Mucosa of gallbladder (tissue), 1 donor: ENCODE measurements at places on chromosomes 13 and 19.

- DNase-seq, result no peak
These were observed 372.1 kb downstream of the UQCRFS1 start for GRCh38 chr19:28840891-28841290.

GRCh38 chr19:45008552-45008951 lies 7.3 kb downstream of the RELB start:
- no peak for DNase-seq

GRCh38 chr13:109480011-109480955 lies 306.1 kb downstream of the IRS2 start:
- peak; percentile 38 for DNase-seq

GRCh38 chr19:7294558-7295212 lies 471 bp upstream of the INSR start:
- DNase-seq, result peak; percentile 66

DNA sequence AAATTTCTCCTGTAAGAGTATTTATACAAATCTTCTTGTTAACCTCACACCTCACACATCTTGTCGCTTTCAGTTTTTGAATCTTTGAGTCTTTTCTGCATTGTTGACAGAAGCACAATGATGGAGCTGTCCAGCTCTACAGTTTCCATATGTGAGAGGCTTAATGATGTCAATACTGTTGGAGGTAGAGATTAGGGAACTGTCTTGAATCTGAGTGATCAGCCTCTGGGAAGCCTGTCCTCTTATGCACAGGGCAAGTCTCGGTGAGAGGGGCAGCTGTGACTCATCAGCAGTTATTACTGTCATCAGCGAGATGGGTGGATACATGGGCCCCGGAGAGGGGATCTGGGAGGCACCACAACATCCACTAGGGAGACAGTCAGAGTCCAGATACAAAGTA lies 4.6 kb upstream of the ITGBL1 start:
- DNase-seq, result no peak

DNA sequence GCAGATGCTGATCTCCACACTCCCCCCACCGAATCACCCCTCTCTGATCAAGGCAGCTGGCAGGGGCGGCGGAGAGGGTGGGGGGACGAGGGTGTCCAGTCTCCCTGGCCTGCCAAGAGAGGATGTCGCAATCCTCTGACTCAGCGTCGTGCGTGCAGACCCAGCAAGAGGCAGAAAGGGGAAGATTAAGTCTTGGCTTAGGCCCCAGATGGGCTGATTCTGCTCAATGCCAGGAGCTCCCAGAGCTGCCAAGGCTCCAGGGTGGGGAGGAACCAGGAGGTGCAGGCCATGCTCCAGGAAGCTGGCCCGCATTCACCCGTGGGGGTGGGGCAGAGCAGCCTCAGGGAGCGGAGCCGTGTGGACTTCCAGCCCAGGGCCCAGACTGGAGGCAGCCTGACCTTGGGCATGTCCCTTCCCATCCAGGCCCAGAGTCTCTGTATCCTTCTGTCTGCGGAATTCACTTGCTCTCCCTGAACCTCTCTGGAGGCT lies 6.6 kb upstream of the BCL3 start:
- peak; percentile 98 for DNase-seq

DNA sequence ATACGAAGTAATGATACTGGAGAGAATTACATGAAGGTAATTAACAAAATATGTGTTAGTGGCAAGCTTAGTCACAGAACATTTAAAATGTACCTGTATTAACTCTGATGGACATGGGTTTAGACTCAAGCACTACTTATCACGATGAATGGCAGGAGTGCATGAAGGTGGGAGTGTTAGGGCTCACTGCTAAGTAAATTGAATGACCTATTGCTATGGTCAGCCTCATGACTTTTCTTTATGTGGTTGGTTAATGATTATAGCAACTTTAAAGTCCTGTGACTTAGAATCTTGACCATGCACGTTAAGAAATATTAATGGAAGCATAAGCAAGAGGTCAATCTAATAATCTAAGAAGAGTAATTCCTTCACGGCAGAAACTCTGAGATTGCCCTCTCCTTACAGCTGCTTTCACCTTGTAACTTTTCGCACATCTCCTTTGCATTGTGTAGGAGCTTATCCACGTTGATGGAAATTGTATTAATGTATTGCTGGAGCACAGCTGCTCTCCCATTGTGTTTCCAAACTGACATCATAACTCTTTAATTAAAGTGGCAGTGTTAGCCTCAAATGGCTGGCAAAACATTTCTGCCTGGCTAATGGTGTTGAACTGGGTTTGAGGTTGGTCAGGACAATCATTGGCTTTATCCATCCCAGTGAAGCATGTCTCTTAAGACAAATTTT lies 114.5 kb downstream of the RXFP2 start:
- no peak for DNase-seq

GRCh38 chr13:21420706-21421105 lies 38.4 kb downstream of the ZDHHC20 start:
- no peak for DNase-seq

- DNase-seq, result peak; percentile 27
These were observed 139.1 kb upstream of the TRPC4 start for GRCh38 chr13:38008636-38009035.

- peak; percentile 62 for DNase-seq
These were observed 1.1 kb downstream of the KLHL26 start for GRCh38 chr19:18637673-18638630.

DNA sequence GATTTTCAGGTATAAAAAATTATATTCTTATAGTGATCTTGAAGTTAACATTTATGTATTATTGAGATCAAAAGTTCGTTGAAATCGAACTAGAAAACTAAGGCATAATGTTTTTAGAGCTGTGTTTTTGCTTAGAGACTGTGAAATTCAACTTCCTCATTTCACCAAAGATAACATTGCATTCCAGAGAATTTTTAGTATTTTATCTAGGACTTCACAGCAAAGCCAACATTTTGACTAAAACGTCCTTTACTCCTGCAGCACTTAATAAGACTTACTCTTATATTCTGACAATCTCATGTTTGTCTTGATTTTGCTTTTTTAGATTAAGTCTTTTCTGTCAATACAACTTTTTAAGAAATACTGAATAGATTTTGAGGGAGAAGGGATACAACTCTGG lies 4.7 kb downstream of the KCTD4 start:
- DNase-seq, result no peak

GRCh38 chr19:7815325-7815724 lies 14.7 kb upstream of the EVI5L start:
- no peak for DNase-seq

DNA sequence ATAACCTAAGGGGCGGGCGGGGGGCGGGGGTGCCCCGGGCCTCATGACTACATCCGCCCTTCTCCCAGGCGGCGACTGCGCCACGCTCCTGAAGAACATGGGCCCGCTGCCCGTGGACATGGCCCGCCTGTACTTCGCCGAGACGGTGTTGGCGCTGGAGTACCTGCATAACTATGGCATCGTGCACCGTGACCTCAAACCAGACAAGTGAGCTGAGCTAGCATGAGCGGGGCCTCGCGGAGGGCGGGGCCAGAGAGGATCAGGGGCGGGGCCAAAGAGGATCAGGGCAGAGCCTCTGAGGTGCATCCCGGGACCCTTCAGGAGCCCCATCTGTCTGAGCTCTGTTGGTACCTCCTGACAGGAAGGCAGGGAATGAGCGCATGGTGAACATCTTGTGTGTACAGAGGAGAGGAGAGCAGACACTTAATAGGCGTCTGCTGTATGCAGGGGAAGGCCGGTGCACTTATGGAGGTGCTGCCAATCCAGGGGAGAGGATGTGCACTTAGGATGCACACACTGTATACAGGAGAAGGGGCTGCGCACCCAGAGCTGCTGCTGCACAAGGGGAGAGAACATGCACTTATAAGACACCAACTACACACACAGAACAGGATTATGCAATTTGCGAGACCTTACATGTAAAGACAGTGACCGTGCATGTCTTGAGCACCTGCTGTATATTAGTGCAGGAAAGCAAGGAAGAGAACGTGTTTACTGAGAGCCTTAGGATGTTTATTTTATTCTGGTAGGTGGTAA lies 20.9 kb upstream of the PIK3R2 start:
- no peak for DNase-seq

DNA sequence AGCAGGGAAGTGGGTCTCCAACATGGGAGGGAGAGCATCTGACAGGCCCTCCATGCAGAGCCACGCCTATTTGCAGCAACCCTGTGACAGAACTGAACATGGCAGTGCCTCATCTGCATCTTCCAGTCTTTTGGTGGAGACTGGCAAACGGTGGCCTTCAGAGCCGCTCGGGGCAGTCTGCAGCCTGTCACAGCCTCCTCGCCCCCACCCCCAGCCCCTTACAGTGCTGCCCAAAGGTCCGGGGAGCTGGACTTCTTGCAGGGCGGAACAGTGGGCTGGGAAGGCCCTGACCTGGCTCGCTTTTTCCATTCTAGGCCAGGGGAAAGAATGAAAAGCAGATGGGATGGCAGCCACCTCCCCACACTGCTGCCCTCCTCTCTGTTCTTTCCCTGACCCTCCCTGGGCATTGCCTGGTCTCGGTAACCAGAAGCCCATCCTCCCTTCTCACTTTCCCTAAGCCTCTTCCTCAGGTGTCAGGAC lies 2.7 kb downstream of the CALM3 start:
- DNase-seq, result no peak

DNA sequence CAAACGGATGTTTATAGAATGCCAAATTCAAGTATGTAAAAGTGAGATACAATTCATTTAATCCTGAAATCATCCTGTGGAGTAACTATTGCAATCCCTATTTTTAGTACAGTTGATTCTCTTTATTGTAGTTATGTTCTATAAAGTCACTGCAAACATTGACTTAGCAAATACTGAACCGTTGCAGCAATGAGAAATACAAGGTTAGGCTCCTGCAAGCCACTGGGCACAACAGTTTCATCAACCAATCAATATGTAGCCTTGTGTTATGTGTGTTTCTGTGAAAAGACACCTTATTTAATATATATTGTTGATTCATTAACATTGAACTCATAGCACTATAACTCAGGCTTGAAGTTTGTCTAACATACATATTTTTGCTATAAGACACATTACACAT lies 174.4 kb downstream of the DCT start:
- DNase-seq, result no peak

- DNase-seq, result no peak
These were observed 58.5 kb upstream of the SLITRK1 start for GRCh38 chr13:83940742-83941141.
